GM12892 (cell line): ENCODE measurements at places on chromosomes 12 and 14.

DNA sequence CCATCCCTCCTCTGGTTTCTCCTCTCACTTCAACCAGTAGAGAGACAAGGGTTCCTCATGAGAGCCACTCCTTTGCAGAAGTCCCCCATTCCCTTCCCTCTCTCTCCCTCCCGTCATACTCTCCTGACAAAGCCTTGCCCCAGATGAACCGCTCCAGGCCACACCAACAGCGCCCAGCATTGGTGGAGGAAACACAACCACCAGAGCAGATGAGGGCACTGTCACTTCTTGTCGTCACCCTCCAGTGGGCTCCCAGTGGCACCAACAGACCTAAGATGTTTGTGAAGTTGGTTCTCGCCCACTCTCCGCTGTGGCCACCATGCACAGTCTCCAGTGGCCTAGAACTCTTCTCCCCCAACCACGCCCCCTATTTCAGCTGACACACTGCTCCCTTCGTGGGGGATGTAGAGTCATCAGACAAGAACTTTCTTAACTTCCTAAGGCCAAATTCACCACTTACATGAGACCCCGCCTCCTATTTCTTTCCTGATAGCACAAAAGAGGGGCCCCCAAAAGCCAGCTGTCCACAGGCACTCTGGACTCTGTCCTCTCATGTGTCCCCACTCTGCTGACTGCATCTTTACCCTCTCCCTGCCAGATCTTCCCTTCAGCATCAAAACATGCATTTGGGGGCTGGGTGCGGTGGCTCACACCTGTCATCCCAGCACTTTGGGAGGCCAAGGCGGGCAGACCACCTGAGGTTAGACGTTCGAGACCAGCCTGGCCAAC, 29.2 kb upstream of the PLEKHG6 start:
- DNase-seq = no peak

- no peak for DNase-seq
Measured at GRCh38 chr12:80849337-80849736, 88.4 kb downstream of the LIN7A start.

- DNase-seq = no peak
Measured at GRCh38 chr12:118404876-118405521, 28.6 kb downstream of the SUDS3 start.

DNA sequence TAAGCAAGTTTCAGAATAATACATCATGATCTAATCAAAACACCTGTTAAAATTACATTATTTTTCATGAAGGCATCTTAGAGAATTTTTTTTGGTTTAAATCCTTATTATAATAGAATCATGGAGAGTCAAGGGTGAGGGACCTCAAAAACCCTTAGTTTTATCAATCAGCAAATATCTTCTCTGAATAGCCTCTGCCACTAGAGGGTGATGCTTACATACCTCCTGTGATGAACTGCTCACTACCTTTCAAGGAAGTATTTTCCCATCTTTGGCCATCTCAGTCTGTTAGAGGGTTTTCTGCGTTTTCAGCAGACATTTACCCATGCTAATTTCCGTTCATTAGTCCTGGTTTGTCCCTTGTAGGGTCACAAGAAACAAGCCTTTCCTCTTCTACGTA, 200.2 kb downstream of the TRHDE start:
- DNase-seq = no peak

- DNase-seq = no peak
Measured at GRCh38 chr14:77502109-77502782, 3.6 kb upstream of the ISM2 start.

DNA sequence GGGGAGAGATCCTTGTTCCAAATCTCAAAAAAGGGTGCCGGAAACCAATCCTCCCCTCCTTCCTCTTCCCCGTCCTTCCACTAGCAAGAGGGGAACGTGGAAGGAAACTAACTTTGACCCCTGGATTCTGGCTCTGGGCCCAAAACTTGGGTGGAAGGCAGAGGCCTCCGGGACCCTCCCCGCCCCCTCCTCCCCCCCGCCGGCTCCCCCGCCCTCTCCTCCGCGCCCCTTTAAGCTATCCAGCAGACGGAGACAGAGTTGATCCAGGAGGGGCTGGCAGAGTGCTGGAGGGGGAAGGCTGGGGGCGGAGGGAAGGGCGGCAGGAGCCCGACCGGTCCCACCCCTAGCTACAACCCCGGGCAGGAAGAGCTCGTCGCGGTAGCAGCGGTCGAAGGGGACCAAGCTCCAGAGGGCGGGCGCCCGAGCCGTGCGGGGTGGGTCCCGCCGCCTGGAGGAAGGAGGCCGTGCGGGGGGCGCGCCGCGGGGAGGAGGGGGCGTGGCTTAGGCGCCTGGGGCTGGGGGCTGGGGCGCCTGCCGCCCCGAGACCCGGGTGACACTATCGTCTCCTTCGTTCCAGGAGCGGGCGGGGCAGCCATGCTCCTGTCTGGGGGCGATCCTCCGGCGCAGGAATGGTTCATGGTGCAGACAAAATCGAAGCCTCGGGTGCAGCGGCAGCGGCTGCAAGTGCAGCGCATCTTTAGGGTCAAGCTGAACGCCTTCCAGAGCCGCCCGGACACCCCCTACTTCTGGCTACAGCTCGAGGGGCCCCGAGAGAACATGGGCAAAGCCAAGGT, at the start of gene NYNRIN:
Gene NYNRIN, plus strand, starts transcription at position 351 of the 794 bp plus-strand sequence. Its CDS starts 244 bp downstream, at position 595.
- no peak for DNase-seq

DNA sequence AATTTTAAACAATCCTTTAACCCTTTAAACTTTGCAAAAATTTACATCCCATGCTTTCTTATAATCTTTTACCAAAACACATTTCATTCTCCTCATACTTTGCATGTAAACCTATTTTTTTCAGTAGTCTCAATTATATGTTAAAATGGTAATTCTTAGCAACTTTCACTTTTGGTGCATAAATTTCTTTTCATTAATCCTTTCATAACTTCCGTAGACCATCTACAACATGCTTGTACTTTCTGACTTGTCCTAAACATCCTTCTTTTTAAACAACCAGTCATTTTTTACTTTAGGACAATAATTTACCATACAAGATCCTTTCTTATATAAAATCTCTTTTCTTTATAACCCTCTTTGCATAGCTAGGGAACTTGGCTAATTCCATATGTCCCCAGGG, 19.5 kb downstream of the CCDC91 start:
- no peak for DNase-seq

DNA sequence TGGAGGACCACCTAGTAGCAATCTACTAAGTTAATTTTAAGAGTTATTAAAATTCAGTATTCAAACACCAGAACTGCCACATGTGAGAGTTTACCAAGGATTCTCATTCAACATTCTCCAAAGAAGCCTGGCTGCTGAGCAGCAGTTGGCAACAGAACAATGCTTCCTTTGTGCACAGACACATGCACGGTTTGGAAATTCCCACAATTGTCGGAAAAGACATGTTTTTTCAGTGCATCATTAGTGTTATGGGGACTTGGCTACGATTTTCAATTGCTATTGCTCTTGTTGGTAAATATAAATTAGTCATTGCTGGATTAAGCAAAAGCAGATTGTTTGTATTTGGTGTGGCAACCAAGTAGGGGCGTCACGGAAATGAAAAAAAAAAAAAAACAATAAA, 22.2 kb downstream of the ST8SIA1 start:
- no peak for DNase-seq

DNA sequence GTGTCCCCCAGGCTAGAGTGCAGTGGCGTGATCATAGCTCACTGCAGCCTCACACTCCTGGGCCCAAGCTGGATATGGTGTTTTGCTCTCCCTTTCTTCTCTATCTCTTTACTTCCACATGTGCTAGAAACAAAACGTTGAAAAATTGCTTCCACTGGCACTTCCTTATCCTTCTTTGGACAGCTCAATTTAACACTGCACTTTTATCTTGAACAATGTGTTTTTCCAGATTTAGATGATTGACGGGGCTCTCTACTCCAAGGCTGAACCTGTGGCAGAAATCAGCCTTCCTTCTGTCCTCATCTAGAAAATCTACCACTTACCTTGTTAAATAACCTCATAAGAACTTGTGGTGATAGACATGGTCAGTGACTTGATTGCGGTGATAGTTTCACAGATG, 165.1 kb downstream of the DAD1 start:
- no peak for DNase-seq

DNA sequence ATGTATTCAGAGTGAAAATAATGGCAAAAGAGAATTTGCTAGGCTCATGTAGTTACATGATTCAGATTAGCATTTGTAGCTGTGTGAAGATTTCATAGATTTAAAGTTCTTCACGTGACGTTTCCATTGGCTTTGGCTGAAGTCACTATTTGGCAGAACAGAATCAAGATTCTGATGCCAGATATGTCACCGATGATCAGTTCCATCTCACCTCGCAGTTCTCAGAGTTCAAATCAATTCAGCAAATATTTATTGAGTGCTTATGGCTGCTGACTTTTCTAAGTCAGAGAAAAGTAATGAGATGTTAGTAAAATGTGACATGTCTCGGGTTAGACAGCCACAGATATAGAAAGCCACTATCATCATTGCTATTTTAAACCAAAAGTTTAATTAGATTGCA, 28.4 kb downstream of the ALX1 start:
- no peak for DNase-seq

GRCh38 chr14:82113710-82114109, 580.1 kb upstream of the SEL1L start:
- DNase-seq = no peak

- DNase-seq = no peak
Measured at GRCh38 chr12:132484183-132484890, 5.6 kb upstream of the FBRSL1 start.

- no peak for DNase-seq
Measured at GRCh38 chr12:110354172-110354780, 49.2 kb downstream of the ANAPC7 start.

- DNase-seq = no peak
Measured at GRCh38 chr12:43973385-43973784, 137.5 kb downstream of the TMEM117 start.

DNA sequence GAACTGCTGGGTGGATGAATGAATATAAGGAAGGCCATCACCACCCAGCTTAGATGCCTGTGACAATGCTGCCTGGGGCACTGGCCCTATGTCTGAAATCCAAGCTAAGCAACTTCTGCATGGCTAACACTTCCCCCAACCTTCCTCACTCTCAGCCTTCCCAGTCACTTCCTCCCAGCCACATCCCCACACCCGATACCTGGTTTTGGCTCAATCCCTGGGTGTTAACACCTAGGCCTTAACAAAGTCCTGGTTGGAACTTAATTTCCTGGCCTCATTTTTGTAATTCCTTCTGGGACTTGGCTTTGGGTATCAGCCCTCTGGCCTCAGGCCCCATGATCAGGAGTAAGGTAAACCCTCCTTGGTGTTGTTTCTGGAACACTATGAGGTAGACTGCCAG, 110.0 kb downstream of the EFCAB11 start:
- no peak for DNase-seq

GRCh38 chr12:67645126-67645525, 3.4 kb upstream of the DYRK2 start:
- no peak for DNase-seq

DNA sequence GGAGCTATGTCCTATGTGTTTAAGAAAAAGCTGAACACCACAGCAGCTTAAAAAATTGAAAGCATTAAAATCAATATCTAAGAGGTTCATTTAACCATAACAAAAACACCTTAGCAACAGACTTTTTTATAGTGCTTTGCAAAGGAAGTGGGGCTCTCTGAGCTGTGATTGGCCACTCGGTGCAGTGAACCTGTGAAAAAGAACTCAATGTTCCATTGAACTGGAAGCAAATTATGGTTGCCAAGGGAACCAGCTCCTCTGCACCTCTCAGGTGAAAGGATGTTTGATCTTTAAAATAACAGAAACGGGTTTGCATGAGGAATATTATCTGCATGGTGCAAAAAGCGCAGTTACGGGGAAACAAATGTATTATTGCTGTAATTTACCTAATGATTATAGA, 149.4 kb downstream of the SNAPC1 start:
- DNase-seq = no peak

- no peak for DNase-seq
Measured at GRCh38 chr12:31249356-31249755, 76.6 kb downstream of the SINHCAF start.

GRCh38 chr14:92675976-92676375, 72.5 kb downstream of the LGMN start:
- no peak for DNase-seq

- DNase-seq = no peak
Measured at GRCh38 chr12:53659011-53659551, 16.8 kb downstream of the ATP5MC2 start.

DNA sequence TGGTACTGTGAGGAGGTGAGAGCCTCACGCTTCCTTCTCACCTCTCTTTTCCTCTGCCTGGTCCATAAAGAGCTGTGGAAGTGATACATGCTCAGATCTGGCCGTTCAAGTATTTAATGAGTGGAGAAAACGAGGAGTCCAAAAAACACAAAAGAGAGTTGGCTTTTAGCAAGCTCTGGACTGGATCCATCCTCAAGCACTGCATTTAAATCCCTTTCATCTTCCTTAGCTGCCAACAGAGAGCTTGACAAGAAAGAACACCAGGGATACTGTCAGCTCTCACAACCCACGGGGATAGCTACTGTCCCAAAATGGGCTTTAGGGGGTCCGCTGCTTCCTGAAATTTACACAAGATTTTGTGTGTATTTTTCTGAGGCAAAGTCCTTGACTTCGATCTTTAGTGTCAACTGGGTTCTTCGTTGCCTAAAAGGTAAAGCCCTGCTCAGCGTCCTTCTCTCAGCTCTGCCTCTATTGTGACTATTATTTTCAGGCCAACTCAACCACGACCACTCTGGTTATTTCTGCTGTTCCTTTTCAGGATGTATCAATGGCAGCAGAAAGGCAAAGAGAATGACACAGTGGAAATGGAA, 120.9 kb downstream of the TMTC1 start:
- DNase-seq = no peak

DNA sequence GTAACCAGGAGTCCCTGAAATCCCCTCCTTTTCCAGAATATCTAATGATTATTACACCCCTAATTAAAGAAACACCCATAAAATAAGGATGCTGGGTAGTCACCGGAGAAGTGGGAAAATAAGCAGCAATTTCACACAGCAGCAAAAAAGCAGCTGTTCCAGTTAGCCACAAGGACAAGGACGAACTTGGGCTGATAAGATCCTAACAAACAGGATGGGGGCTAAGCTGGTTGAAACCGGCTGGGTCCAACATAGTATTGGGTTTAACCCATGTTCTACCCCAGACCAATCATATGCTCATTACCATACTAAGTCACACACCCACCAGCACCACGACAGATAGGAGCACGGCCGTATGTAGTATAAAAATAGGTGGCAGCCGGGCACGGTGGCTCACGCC, 100.7 kb downstream of the RPL10L start:
- DNase-seq = no peak
